Left renal pelvis (tissue), 4 donors: ENCODE measurements at places on chromosomes 2 and 18. TPM values are rescaled to one million over a fixed set of nuclear protein-coding genes. Genes with fewer than 3 reads are reported as not detected.

PPM1G gene
- 68.7 TPM for polyA plus RNA-seq

IL36G gene
- polyA plus RNA-seq, result 0.35 TPM

SLC19A3 gene
- polyA plus RNA-seq, result 6.3 TPM

ZSWIM2 gene
- not detected for polyA plus RNA-seq

ARHGEF4 gene
- polyA plus RNA-seq, result 15.7 TPM

IMP4 gene
- polyA plus RNA-seq, result 37.2 TPM

HRH4 gene
- polyA plus RNA-seq, result 0.06 TPM

NHEJ1 gene
- 21.3 TPM for polyA plus RNA-seq

B4GALT6 gene
- polyA plus RNA-seq, result 10.5 TPM

LONRF2 gene
- polyA plus RNA-seq, result 4.2 TPM

ALPP gene
- not detected for polyA plus RNA-seq

CNRIP1 gene
- polyA plus RNA-seq, result 24.6 TPM

MSH2 gene
- 73.5 TPM for polyA plus RNA-seq

SLC4A3 gene
- polyA plus RNA-seq, result 13.5 TPM

KYNU gene
- polyA plus RNA-seq, result 6.9 TPM

NAT8 gene
- 18.8 TPM for polyA plus RNA-seq

SEC11C gene
- polyA plus RNA-seq, result 83.1 TPM

PLCD4 gene
- 7.4 TPM for polyA plus RNA-seq

TRABD2A gene
- 0.52 TPM for polyA plus RNA-seq

CAB39 gene
- polyA plus RNA-seq, result 80.9 TPM

VWA3B gene
- 0.26 TPM for polyA plus RNA-seq

ATP6V1B1 gene
- 65.9 TPM for polyA plus RNA-seq

FOSL2 gene
- 42.2 TPM for polyA plus RNA-seq

LRRC30 gene
- polyA plus RNA-seq, result 1.4 TPM

FAM98A gene
- 55.3 TPM for polyA plus RNA-seq

PKDCC gene
- polyA plus RNA-seq, result 338 TPM

DCDC2C gene
- 0.72 TPM for polyA plus RNA-seq

AMER3 gene
- polyA plus RNA-seq, result 0.03 TPM

MYO7B gene
- polyA plus RNA-seq, result 20.8 TPM

BOLL gene
- polyA plus RNA-seq, result not detected

PRKAG3 gene
- not detected for polyA plus RNA-seq

FBLN7 gene
- polyA plus RNA-seq, result 9.8 TPM

SERPINB13 gene
- not detected for polyA plus RNA-seq

GTF3C2 gene
- polyA plus RNA-seq, result 50.5 TPM

TXNDC2 gene
- polyA plus RNA-seq, result 0.20 TPM

FASTKD1 gene
- polyA plus RNA-seq, result 37.8 TPM

SERPINB5 gene
- polyA plus RNA-seq, result not detected

MSTN gene
- polyA plus RNA-seq, result 1.9 TPM

HOXD10 gene
- 194 TPM for polyA plus RNA-seq

ERMN gene
- not detected for polyA plus RNA-seq

ICOS gene
- not detected for polyA plus RNA-seq

KLHL30 gene
- 0.50 TPM for polyA plus RNA-seq

UGT1A10 gene
- polyA plus RNA-seq, result not detected

NXPH2 gene
- polyA plus RNA-seq, result 5.5 TPM

POTEJ gene
- polyA plus RNA-seq, result not detected

CTAGE1 gene
- polyA plus RNA-seq, result 0.05 TPM

C2orf78 gene
- not detected for polyA plus RNA-seq

SLC16A14 gene
- 4.7 TPM for polyA plus RNA-seq

RAB17 gene
- 21.3 TPM for polyA plus RNA-seq

C2orf66 gene
- polyA plus RNA-seq, result 0.39 TPM

GALNT1 gene
- polyA plus RNA-seq, result 56.2 TPM

PDCD1 gene
- polyA plus RNA-seq, result not detected

FER1L5 gene
- 0.77 TPM for polyA plus RNA-seq

GBX2 gene
- polyA plus RNA-seq, result 0.87 TPM

SH3RF3 gene
- polyA plus RNA-seq, result 4.9 TPM

RAB6D gene
- 2.6 TPM for polyA plus RNA-seq

SERPINB7 gene
- polyA plus RNA-seq, result 0.70 TPM

ASXL3 gene
- 6.6 TPM for polyA plus RNA-seq

RGPD3 gene
- 0.63 TPM for polyA plus RNA-seq
